Ascending aorta (tissue), 2 donors: ENCODE measurements at places on chromosomes 16 and 17.

DNA sequence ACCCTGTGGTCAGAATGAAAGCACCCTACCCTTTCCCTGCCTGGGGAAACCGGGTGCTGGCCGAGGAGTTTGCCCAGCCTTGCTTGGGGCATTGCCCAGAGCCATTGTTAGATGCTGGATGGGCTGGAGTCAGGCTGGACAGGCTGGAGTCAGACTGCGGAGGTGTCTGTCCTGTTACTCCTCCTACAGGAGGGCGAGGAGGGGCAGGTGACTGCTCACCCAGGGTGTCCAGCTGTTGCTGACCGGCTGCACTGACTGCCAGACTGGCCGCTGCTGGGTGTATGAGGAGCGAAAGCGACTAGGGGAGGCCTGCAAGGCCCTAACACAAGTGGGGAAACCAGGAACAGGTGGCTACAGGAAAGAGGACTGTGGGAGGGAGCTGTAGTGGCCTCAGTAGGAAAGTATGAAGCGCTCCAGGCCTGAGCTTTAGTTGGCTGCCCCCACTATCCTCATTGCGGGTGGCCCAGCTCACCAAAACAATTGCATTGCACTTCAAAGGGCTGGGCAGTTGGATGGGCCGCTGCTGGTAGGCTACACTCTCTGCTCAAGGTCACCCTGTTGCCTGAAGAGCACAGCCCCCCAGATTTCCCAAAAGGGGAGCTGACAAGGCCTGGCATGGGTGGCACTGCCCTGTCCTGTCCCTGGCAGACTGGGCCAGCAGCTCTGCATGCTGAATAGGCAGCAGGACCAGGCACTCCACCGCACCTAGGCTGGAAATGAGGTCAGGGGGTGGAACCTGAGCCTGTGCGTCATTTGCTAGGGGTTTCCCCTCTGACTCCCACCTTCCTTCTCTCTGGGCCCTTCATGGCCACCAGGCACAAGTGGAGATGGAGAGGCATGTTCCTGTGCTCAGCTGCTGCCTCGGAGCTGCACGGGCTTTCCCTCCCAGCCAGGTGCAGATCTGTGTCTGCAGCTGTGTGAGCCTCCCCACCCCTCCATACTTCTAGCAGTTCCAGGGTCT, 18.4 kb downstream of the LDHD start:
- DNase-seq, result no peak

- DNase-seq, result no peak
Observed at GRCh38 chr16:89122322-89122851, 28.7 kb downstream of the ACSF3 start.

DNA sequence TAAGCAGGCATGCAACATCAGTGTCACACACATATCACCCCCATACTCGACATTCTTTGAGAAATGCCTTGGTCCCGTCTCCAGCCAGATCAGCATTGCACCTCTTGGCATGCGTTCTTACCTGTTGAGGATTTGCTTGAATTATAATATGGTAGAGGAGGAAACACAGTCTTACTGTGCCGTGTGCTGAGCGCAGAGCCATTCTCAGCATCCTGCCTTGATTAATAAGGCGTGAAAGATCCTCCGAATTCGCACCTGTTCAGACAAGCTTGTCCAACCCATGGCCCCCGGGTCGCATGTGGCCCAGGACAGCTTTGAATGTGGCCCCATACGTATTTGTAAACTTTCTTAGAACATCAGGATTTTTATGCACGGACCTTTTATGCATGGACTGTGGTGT, 408.1 kb downstream of the WWOX start:
- no peak for DNase-seq

DNA sequence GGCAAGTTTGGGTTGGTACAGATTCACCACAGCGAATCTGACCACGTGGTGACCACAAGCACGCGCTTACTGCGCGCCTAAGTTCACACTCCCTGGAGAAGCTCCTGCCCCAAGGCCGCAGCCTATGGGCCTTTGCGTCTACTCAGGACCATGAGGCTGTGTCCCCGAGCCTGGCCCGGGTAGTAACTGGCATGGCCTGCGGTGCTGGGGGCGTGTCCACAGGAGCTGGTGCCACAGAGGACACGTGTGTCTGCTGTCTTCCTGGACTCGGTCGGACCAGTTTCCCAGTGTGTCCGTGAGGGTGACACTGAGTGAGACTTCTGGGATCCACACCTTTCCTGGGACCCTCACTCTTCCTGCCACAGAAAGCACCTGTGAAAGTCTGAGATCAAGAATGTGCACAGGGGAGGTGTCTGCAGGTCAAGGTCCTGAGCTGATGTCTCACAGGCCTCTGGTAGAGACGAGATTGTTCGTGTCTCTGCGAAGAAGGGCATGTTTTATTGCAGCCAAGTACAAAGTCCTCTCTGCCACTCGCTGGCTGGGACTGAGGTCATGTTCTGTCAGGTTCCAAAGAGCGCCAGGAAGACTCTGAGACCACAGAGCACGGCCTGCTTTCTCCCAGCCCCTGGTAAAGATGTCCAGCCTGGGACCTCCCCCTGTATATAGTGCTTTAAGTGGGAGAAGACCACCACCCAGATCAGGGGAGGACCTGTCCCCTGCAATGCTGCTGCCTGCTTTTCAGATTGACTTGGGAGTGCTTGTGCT, 25.2 kb upstream of the CAPN15 start:
- no peak for DNase-seq

- no peak for DNase-seq
Observed at GRCh38 chr17:21602176-21602575, 90.1 kb upstream of the KCNJ18 start.

GRCh38 chr16:67158637-67159600, 790 bp downstream of the TRADD start:
- no peak for DNase-seq

DNA sequence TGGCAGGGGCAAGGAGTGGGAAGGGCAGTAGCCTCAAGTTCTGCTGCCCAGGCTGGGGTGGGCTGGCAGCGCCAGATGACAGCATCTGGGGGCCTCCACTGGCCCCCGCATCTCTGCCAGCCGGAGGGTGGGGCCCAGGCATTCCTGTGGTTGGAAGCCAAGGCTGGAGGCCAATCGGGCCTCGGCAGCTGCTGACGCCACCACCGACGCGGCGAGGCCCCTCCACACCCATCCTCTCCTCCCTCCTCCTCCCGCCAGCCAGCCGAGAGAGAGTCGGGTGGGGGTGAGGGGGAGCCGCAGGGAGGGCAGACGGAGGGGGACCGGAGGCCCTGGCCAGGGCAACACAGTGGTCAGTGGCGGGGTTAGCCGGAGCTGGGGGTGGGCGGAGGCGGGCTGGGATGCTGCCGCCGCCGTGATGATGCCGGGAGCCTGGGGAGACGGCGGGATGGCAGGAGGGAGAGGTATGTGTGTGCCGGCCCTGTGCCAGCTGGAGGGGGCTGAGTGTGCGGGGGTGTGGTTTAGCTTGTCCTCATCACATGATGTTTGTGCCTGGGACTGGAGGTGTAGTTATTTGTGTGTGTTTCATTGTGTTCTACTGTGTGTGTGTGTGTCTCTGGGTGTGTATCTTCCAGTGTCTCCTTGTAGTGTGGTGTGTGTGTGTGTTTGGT, 36.6 kb downstream of the ARHGAP23 start:
- DNase-seq, result peak; percentile 67

DNA sequence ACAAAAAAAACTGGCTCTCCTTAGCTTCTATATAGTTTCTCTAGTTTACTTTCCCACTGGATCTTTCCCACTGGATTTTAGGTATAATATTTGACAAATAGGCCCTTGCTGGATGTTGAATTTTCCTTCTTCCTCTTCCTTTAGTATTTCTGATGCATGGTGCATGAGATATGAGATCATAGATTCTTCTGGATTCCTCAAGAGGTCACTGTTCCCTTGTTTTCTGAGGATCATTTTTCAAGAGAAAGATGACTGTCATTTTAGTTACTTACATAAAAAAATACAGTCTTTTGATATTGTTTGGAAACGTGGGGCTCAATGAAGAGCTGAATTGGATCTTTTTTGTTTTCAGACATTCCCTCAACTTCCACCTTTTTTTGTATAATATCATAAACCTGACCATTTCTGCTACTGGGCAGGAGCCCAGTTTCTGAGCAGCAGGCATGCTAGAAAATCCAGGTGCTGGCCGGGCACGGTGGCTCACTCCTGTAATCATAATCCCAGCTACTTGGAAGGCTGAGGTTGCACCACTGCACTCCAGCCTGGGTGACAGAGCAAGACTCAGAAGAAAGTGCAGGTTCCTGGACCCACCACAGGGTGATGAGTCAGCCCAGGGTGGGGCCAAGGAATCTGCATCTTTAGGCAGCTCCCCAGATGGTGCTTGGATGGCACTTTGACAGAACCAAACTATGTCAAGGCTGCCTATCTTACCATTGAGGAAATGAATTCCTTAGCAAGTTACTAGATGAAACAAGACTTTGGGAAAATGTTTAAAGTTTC, 70.3 kb downstream of the SDR42E1 start:
- no peak for DNase-seq

DNA sequence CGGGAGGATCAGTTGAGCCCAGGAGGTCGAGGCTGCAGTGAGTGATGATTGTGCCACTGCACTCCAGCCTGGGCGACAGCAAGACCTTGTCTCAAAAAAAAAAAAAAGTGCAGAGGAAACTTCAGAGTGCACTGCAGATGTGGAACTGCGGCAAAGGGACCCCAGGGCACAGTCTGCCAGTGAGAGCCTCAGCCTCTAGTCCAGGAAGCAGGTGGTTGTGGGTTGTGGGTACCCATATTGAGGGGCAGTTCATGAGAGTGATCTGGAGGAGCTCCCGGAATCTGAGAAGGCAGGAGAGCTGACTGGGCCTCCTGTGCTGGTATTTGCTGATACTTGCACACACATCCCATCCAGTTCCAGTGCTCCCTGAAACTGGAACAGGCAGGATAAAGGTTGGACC, 13.1 kb downstream of the FOXN1 start:
- DNase-seq, result no peak

DNA sequence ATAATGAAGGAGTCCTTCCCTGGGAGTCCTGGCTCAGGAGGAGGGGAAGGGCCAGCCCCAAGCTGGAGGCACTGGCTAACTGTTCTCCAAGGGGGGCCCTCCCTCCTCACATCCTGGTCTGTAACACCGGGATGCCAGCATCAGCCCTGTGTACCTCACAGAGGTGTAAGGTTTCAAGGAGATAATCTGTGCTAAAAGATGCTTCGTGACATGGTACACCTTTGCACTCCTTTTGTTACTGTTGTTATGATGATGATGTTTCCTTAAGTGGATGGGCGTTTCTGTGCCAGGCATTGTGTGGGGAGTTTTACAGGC, 236.7 kb upstream of the TNRC6C start:
- DNase-seq, result no peak

GRCh38 chr17:31452101-31452500, 60.6 kb downstream of the RAB11FIP4 start:
- no peak for DNase-seq

DNA sequence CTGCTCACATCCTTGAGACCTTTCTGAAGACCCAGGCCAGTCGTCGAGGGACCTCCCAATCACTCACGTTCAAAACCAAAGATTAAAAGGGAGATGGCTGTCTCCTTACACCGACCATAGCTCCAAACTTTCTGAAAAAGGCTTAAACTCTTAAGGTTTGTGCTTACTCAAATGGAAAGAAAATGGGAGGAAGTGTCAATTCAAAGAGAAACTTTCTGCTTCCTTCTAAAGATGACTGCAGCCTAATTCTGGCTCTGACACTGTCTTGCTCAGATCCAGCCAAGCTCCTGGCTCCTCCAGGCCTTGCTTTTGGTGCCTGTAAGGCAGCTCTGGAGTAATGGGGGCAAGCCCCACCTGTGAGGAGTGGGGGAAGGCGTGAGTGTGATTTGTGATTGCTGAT, 54.9 kb upstream of the WSB1 start:
- no peak for DNase-seq

DNA sequence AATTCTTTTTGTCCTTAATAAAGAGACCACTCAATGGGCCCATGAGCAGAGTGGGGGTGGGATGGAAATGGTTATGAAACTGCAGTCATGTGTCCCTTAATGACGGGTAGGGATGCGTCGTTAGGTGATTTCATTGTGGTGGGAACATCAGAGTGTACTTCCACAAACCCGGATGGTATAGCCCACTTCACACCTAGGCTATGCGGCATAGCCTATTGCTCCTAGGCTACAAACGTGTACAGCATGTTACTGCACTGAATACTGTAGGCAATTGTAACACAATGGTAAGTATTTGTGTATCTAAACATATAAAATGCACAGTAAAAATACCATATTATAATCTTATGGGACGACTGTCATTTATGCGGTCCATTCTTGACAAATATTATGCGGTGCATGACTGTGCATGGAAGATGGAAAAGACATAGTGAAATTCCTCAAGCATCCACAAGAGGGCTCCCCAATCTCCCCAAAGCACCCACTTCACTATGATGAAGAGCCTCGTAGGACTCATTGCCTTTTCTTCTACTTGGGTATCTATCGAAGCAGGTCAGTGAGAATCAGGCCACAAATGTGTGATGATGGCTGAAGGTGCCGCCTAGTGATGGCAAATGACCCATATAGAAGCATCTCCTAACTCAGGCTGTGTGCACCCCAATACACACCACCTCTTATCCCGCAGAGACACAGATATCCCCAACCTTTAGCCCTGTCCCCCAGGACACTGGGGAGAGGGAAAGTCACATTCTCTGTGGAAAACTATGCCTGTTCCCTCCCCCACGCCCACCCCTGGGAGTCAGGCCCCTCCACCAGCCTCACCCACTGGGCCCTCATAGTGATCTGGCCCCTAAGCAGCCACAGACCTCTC, 43.5 kb downstream of the TBX21 start:
- DNase-seq, result no peak

GRCh38 chr17:81834831-81835267, at the start of gene PPP1R27:
Gene PPP1R27 (minus strand): TSS chr17:81835050. CDS start chr17:81834953, 97 bp downstream.
- DNase-seq, result no peak

DNA sequence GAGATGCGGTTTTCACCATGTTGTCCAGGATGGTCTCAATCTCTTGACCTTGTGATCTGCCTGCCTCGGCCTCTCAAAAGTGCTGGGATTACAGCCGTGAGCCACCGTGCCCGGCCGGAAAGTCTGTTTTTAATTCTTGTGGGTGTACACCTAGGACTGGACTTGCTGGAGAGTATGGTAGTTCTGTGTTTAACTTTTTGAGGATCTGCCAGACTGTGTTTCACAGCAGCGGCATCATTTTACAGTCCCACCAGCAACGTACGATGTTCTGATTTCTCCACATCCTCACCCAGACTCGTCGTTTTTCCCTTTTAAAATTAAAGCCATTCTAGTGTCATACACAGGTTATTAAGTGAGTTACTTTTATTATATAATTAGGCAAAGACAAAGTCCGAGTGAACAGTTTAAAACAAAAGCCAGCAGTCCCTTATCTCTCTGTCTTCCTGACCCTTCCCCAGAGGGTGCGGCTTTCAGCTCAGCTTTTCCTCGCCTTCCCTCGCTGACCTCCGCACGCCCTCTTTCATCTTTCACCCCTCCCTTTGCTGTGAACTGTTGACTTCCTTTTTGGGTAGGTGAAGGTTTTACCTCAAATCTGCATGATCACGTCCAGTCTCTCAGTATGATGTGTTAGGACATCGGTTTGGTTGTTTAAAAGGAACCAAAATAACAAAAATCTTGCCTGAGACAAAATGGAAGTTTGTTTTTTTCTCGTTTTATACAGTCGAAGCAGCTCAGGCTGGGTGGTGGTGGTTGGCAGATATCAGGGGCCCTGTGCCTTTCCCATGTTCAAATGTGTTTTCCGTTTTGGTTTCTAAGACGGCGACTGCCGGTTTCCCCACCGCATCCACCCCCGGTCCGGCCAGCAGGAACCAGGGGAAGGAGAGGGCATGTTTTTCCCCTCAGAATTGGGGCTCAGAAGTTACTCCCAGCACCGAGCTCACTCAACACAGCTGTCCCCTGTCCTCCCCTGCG, 18.0 kb downstream of the FAM234A start:
- DNase-seq, result no peak
